ENCODE measurements at places on chromosomes 5 and 9. TPM values are rescaled to one million over a fixed set of nuclear protein-coding genes. Genes with fewer than 3 reads are reported as not detected.

DNA sequence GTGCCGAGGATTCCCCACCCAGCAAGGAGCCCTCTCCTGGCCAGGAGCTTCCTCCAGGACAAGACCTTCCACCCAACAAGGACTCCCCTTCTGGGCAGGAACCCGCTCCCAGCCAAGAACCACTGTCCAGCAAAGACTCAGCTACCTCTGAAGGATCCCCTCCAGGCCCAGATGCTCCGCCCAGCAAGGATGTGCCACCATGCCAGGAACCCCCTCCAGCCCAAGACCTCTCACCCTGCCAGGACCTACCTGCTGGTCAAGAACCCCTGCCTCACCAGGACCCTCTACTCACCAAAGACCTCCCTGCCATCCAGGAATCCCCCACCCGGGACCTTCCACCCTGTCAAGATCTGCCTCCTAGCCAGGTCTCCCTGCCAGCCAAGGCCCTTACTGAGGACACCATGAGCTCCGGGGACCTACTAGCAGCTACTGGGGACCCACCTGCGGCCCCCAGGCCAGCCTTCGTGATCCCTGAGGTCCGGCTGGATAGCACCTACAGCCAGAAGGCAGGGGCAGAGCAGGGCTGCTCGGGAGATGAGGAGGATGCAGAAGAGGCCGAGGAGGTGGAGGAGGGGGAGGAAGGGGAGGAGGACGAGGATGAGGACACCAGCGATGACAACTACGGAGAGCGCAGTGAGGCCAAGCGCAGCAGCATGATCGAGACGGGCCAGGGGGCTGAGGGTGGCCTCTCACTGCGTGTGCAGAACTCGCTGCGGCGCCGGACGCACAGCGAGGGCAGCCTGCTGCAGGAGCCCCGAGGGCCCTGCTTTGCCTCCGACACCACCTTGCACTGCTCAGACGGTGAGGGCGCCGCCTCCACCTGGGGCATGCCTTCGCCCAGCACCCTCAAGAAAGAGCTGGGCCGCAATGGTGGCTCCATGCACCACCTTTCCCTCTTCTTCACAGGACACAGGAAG lies 120.2 kb downstream of the RGS3 start:
- DNase-seq, result no peak

DNA sequence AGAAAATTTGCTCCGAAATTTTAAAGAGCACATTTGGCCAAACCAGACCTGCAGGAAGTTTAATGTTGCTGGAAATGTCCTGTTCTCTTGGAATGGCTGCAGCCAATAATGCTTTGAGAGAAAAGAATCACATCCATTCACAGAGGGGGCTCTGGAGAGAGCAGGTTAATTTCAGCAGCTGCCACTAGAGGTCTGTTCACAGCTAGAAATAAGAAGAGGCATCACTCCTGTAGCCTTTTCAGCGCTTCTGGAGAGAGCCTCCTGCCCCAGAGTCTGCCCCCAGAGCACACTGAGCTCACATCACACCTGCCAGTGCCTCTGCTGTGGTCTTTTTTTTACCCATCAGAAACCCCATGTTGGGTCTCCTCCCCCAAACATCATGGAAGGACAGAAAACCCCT lies 124.8 kb upstream of the RAD23B start:
- DNase-seq, result peak; percentile 56

DNA sequence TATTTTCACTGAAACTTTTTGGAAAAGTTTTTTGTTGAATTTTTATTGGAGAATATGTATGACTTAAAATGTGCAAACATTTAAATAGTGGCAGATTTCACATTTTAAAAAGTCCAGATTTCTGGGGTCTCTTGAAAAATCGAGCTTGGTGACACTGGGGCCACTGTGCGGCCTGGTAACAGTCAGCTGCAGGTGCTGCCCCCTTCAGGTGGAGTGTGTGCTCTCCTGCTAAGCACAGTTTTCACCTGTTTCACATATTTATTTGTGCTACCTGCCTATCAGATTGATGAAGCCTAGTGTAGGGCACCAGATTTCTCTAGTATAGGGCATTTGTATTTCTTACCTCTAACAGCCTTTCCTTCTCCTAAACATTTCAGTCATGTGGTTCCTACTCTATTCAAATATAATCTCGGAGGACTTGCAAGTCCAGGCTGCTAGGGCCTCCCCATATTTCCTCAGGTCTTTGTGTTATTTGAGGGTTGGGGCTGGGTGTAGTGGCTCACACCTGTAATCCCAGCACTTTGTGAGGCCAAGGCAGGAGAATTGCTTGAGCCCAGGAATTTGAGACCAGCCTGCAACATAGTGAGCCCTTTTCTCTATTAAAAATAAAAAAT lies 95.8 kb upstream of the KLF9 start:
- DNase-seq, result peak; percentile 21

- DNase-seq, result no peak
Measured at GRCh38 chr9:95415158-95415557, 97.6 kb upstream of the FANCC start.

- DNase-seq, result peak; percentile 40
Measured at GRCh38 chr5:98839469-98840383, 66.3 kb downstream of the RGMB start.

- peak; percentile 54 for DNase-seq
Measured at GRCh38 chr5:178194026-178194425, 6.9 kb upstream of the GMCL2 start.

- peak; percentile 47 for DNase-seq
Measured at GRCh38 chr9:911005-911404, 65.5 kb upstream of the DMRT3 start.

GRCh38 chr9:372128-372527 lies 157.5 kb downstream of the DOCK8 start:
- no peak for DNase-seq

DNA sequence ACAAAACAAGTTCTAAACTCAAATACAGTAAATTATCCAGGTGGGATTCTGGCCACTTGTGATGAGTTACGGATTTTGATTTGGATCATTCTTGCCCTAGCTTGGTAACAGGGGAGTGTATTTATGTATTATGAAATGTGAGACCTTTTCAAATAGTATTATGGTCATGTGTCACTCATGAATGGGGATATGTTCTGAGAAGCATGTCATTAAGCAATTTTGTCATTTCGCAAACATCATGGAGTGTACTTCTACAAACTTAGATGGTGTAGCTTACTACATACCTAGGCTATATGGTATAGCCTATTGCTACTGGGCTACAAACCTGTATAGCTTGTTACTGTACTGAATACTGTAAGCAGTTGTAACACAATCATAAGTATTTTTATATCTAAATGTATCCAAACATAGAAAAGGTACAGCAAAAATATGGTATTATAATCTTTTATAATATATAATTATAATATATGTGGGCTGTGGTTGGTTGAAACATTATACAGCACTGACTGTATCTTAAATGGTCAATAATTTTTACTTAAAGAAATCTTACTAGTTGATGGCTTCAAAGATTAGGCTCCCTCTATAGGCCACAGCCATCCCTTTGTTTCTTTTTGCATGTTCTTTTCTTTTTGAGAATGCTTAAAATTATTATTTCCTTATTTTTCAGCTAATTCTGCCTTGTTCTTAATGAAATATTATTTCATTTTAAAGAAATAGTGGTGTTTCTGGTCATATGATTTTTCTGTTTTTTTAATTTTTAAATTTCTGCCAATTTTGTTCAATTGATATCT lies 128.4 kb downstream of the MAST4 start:
- DNase-seq, result no peak

DNA sequence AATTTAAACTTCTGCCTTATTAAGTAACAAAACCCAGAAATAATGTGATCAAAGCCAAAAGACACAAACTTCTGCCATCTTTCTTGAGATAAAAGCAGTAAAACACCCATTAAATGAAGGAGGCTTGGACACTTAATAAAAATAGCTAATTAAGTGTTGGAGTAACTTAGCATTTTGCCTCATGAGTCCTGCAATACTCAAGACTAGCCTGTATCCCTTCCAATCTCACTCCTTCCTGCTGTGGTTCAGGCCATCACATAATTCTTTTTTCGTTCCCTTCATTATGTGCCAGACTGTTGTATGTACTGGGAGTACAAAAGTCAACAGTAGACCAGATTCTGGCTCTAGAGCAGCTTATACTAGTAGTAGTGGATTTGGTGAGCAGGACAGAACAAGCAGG lies 250.2 kb downstream of the NFIB start:
- DNase-seq, result no peak

The GABRA1 gene
- total RNA-seq, result 1.4 TPM

The TAF1L gene
- total RNA-seq, result not detected

The C5orf34 gene
- total RNA-seq, result 24.8 TPM

The STING1 gene
- total RNA-seq, result 0.21 TPM

The PCDHA1 gene
- total RNA-seq, result not detected

Data from H7 (cell line).